SJSA1 (cell line): ENCODE measurements at places on chromosomes 3 and 15. TPM values are rescaled to one million over a fixed set of nuclear protein-coding genes. Genes with fewer than 3 reads are reported as not detected.

DNA sequence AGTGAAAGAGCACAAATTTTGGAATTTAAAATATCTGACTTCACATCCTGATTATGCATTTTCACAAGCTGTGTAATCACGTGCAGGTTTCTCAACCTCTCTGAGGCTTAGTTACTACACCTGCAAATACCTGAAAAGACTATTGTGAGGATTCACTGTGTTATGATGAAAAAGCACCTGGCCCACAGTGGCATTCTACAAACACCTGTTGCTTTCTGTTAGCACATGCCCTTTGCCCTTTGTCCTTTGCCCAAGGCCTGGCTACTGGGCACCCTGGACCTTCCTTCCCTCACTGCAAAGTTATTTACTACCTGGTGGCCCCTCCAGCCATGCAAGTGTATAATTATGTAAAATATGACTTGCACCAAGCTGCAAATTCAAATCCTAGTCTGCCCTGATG is 227.5 kb downstream of the CADPS start:
- H3K4me3 ChIP-seq: no peak overlapping the region
- H3K36me3 ChIP-seq: no peaks in the 10 kb centered on the region
- H3K27me3 ChIP-seq: no peaks in the 10 kb centered on the region

Gene RGMA
- 3.6 and 4.0 TPM in 2 replicates for total RNA-seq

DNA sequence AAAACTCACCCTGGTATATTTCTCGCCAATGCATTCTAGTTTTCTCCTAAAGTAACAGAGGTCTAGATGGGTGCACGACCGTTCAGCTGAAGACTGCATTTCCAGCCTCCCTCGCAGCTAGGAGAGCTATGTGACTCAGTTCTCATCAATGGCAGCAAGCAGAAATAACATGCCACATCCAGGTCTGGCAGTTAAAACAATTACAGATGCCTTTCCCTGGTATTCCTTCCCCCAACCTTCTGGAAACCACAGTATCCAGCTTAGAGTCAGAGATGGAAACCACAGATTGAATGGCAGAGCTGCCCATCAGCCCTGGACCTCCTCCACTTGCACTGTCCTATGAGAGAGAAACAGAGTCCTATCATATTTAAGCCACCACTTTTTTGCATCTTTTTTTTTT is 4.8 kb downstream of the HAPLN3 start:
- H3K4me1 ChIP-seq: peaks cover 15% of the 10 kb centered on the region
- H3K36me3 ChIP-seq: no peaks in the 10 kb centered on the region
- no peak overlapping the region for H3K4me3 ChIP-seq
- no peak overlapping the region for H3K27ac ChIP-seq
- peaks cover 5% of the 10 kb centered on the region; the same call in 1 of the 2 replicates for H3K27me3 ChIP-seq

GRCh38 chr3:126858887-126859286 is 124.0 kb upstream of the PLXNA1 start:
- H3K27ac ChIP-seq: peak overlapping the region; percentile 42
- no peak overlapping the region for H3K4me3 ChIP-seq
- peaks cover 13% of the 10 kb centered on the region for H3K4me1 ChIP-seq
- H3K36me3 ChIP-seq: no peaks in the 10 kb centered on the region
- no peaks in the 10 kb centered on the region for H3K27me3 ChIP-seq
- peak; percentile 66 for DNase-seq

Gene SAMMSON
- total RNA-seq: not detected in 2 replicates

DNA sequence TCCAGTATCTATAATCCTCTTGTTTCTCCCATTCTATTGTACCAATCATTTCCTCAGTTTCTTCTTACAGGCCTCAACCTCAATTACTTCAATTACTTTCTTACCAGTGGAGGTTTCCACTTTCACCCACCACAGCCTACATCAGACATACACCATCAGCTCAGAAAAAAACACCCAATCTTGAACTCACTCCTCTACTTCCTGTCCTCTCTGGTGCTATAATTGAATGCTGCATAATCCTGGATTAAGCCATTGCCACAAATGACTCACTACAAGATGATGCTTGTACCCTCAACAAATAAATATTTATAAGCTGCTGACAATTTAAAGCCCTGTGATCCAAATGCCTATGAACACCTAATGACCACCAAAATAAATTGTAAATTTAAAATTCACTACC is 18.5 kb downstream of the RYK start:
- no peak overlapping the region for H3K27ac ChIP-seq
- H3K4me1 ChIP-seq: peaks cover 32% of the 10 kb centered on the region
- H3K4me3 ChIP-seq: no peak overlapping the region
- H3K27me3 ChIP-seq: no peaks in the 10 kb centered on the region

DNA sequence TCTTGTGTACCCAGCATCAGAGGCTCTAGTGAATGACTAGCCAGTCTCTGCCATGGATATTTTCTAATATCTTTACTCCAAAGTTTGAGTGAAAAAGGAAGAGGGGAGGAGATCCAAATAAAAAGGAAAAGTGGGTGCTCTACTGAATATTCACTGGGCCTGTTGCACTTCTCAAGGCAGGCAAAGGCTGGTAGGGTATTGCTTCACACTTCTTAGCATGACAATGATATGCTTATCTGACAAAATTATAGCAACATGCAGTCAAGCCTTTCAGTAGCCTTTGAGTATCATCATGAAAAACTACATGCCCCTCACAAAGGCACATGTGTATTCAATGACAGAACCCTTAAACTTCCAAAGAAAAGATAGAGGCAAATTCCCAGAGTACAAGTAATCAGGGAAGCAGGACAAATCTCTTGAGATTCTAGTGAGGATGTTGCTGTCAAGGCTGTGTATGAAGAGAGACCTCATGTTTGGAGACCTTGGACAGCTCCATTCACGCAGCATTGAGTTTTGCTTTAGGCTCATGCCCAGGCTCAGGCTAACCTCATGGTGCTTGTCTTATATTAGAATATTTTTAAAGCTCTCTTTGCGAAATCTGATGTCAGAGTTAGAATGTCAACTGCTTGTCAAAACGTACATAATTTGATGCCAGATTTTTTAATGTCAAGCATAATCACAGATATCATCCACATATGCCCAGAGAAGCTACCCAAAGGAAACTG is 506.9 kb downstream of the OCA2 start:
- no peaks in the 10 kb centered on the region for H3K4me1 ChIP-seq
- no peak for DNase-seq
- no peak overlapping the region for H3K4me3 ChIP-seq
- H3K27me3 ChIP-seq: no peaks in the 10 kb centered on the region
- H3K27ac ChIP-seq: no peak overlapping the region
- no peaks in the 10 kb centered on the region for H3K36me3 ChIP-seq

GRCh38 chr3:185656321-185656840 is 70.3 kb downstream of the SENP2 start:
- peaks cover 69% of the 10 kb centered on the region for H3K36me3 ChIP-seq
- peaks cover 50% of the 10 kb centered on the region for H3K4me1 ChIP-seq
- H3K4me3 ChIP-seq: no peak overlapping the region
- DNase-seq: peak; percentile 87

GRCh38 chr15:62437753-62438152 is 272.7 kb upstream of the C2CD4B start:
- no peak overlapping the region for H3K27ac ChIP-seq
- H3K4me1 ChIP-seq: no peaks in the 10 kb centered on the region
- H3K4me3 ChIP-seq: no peak overlapping the region
- no peaks in the 10 kb centered on the region for H3K27me3 ChIP-seq

DNA sequence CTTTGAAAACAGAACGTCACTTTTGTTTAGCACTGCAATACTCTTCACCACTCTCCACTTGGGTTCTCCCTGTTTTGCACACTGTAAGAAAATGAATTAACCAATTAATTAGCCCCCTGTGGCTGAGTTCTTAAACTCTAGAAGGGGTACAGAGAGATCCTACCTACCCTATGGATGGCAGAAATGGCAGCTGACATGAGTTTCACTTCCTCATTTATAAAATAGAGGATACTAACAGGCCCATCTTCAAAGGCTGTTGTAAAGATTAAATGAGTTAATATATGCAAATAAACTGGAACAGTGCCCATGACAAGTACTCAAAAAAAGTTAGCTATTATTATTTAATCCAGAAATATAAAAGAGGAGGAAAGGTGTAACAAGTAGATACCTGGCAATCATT is 36.9 kb downstream of the SUCLG2 start:
- no peak overlapping the region for H3K4me3 ChIP-seq
- no peaks in the 10 kb centered on the region for H3K27me3 ChIP-seq
- no peaks in the 10 kb centered on the region for H3K4me1 ChIP-seq
- peaks cover 23% of the 10 kb centered on the region for H3K36me3 ChIP-seq
- H3K27ac ChIP-seq: no peak overlapping the region
- DNase-seq: no peak

- no peak overlapping the region for H3K4me3 ChIP-seq
- H3K36me3 ChIP-seq: no peaks in the 10 kb centered on the region
- H3K27me3 ChIP-seq: no peaks in the 10 kb centered on the region
- H3K27ac ChIP-seq: no peak overlapping the region
Observed at GRCh38 chr3:52026041-52026440, 30.3 kb downstream of the DUSP7 start.

- 0 out of 2 replicates have a peak, but pooled peaks cover 3% of the 10 kb centered on the region for H3K36me3 ChIP-seq
- H3K27ac ChIP-seq: no peak overlapping the region
- H3K4me1 ChIP-seq: peaks cover 5% of the 10 kb centered on the region
Observed at GRCh38 chr3:136586580-136586979, 165.6 kb downstream of the STAG1 start.

Gene ADAMTSL3
- 1.7 and 2.6 TPM in 2 replicates for total RNA-seq

DNA sequence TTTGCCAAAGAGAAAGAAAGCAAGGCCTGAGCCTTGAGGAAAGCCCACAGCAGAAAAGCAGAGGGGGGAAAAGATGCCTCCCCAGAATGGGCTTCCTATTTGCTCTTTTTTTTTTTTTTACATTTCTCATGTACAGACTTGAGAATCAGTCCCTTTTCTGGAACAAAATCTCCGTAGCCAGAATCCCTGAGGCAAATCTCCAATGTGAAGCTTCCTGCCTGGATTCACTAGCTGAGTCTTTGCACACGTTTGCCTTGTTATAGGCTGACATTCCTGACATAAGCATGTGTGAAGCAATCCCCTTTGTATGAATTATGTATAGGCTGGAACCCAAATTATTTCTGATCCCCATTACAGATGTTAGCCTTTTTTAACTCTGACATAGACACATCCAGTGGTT is 52.2 kb upstream of the ACTL6A start:
- H3K4me1 ChIP-seq: no peaks in the 10 kb centered on the region
- no peak overlapping the region for H3K27ac ChIP-seq
- H3K36me3 ChIP-seq: no peaks in the 10 kb centered on the region
- no peak overlapping the region for H3K4me3 ChIP-seq
- no peaks in the 10 kb centered on the region for H3K27me3 ChIP-seq

DNA sequence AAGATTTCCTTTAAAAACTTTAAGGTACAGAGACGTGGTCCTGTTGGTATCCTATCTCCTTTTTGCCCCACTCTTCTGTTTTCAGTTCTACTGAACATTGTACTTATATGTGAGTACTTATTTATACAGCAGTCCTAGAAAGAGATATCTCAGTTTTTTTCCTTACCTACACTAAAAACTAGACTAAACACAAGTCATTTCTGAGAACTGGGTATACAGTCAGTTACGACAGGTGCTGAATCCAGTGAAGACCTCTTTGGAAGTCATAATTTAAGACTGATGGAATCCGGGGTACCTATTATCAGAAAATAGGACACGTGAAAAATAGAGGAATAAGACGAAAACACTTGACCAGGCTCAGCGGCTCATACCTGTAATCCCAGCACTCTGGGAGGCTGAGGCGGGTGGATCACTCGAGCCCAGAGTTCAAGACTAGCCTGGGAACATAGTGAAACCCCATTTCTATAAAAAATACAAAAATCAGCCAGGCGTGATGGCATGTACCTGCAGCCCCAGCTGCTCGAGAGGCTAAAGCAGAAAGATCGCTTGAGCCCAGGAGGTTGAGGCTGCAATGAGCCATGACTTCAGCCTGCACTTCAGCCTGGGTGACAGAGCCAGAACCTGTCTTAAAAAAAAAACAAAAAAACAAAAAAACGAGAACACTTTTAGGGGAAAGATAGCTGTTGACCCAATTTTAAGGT is 76.3 kb downstream of the KLHL25 start:
- H3K36me3 ChIP-seq: peaks cover 75% of the 10 kb centered on the region
- no peak overlapping the region for H3K27ac ChIP-seq
- H3K4me1 ChIP-seq: no peaks in the 10 kb centered on the region; the same call in 1 of the 2 replicates
- H3K4me3 ChIP-seq: no peak overlapping the region
- no peak for DNase-seq

GRCh38 chr3:132356568-132356967 is 39.4 kb downstream of the ACP3 start:
- no peak for DNase-seq
- H3K27ac ChIP-seq: no peak overlapping the region
- H3K27me3 ChIP-seq: 0 out of 2 replicates have a peak, but pooled peaks cover 5% of the 10 kb centered on the region
- H3K4me1 ChIP-seq: no peaks in the 10 kb centered on the region
- H3K4me3 ChIP-seq: no peak overlapping the region
- H3K36me3 ChIP-seq: no peaks in the 10 kb centered on the region

Gene DLEC1
- not detected in 2 replicates for total RNA-seq

- no peaks in the 10 kb centered on the region for H3K36me3 ChIP-seq
- no peak overlapping the region for H3K4me3 ChIP-seq
- peak; percentile 47 for DNase-seq
Observed at GRCh38 chr3:139774560-139775302, 97.0 kb upstream of the NMNAT3 start.

Gene TICRR
- 8.6 and 10.5 TPM in 2 replicates for total RNA-seq

- H3K27ac ChIP-seq: no peak overlapping the region
- no peak overlapping the region for H3K4me3 ChIP-seq
- H3K4me1 ChIP-seq: peaks cover 9% of the 10 kb centered on the region
- H3K27me3 ChIP-seq: no peaks in the 10 kb centered on the region
Observed at GRCh38 chr15:22895465-22896190, 57.2 kb downstream of the NIPA2 start.

DNA sequence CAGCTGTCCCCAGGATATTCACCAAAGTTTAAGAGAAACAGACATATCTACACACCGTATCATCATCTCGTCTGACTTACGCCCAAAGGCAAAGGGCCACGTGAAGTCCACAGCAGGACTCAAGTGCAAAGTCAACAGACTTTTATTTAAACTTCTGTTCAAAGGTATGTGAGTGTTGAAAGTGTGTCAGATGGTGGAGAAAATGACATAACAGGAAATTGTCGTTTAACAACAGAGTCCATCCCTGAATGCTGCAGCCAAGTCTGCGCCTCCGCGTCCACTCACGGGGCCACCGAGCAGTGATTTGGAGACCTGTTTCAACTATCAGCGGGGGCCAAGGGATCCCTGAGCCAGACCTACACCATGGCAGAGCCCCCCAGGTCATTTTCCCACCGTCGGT is 165.6 kb downstream of the XXYLT1 start:
- H3K4me3 ChIP-seq: no peak overlapping the region
- no peak overlapping the region for H3K27ac ChIP-seq
- no peaks in the 10 kb centered on the region for H3K36me3 ChIP-seq

- no peaks in the 10 kb centered on the region for H3K36me3 ChIP-seq
- no peak for DNase-seq
- no peak overlapping the region for H3K27ac ChIP-seq
Observed at GRCh38 chr3:181791056-181791955, 79.6 kb downstream of the SOX2 start.
